ENCODE measurements at places on chromosomes 5 and 9.

DNA sequence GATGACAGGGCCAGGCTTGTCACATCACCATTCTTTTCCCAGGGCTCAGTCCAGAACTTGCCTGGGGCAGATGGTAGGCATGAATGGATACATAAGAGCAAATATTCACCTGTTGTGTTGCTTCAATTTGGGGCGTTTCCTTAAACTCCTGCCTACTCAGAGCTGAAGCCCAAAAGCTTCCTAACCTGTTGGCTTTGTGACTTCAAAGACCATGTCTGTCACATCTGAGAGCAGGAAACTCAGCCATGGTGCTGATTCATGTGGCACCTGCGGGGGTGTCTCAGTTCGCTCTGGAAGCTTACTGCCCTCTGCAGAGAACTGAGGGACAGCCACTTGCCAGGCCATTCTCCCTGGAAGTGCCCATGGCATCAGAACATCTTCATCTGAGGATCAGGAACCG, 246.6 kb downstream of the HSPA4 start:
- DNase-seq = no peak

GRCh38 chr9:125655691-125656410, 51.2 kb downstream of the MAPKAP1 start:
- DNase-seq = no peak

- DNase-seq = no peak
Measured at GRCh38 chr9:127033789-127034188, 88.6 kb downstream of the ANGPTL2 start.

DNA sequence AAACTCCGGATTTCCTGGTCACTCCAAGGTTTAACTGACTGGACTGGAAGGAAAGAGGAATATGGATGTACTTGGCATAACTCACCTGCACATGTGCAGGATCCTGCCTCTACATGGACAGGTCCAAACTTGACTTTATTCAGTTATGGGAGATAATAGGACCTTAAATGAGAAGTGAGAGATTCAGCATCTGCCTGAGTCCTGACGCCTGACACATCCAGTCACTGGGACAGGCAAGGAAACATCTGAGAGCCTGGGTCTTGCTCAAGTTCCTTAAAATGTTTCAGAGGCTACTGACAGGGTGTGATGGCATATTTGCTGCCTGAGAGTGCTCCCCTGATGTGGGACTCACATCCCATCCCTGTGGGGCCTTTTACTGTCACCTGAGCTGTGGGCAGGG, 34.9 kb downstream of the ZNF354A start:
- DNase-seq = peak; percentile 12

GRCh38 chr9:134223091-134223490, 58.7 kb upstream of the RNU6ATAC start:
- DNase-seq = no peak
